Endothelial cell of umbilical vein (primary cell): ENCODE measurements at places on chromosomes 16 and 17.

GRCh38 chr16:19520861-19521331 lies 1.0 kb downstream of the GDE1 start:
- DNase-seq = peak; percentile 73

GRCh38 chr16:51049678-51050376 lies 101.2 kb downstream of the SALL1 start:
- DNase-seq = no peak

DNA sequence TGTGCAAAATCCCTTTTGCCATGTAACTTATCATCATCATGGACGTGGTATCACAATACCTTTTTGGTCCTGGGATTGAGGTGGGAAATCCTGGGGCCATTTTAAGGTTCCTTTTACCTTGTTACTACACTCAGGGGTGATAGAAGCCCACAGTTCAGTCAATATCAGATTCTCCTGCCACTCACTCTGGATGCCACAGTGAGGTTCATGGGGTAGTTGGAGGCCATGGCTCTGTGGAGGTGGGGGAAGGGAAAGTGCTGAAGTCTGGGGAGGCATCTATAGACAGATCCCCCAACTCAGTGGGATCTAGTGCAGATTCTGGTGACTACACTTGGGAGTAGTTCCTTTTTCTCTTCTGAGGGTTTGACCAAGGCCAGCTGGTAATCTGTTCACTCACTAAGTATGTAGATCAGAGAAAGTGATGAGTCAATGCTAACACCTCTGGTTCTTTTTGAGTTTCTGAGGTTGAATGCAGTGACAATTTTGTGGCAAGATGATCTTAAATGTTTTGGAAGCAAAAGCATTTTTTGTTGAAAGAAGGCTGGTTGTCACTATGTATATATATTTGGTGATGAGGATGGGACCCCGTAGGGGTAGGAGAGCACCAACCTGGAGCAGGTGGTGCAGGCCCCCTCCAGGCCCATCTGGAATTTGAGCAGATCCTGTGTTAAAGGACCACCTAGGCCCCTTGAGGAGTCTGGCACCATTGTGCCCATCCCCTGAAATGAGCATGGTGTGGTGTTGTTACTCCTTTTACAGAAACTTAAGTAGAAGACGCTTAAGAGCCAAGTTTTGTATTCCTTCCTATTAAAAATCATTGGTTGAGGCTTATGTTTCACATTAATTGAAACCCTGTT lies 18.8 kb upstream of the IRF8 start:
- DNase-seq = no peak

- DNase-seq = no peak
Observed at GRCh38 chr17:10249271-10250010, 51.0 kb upstream of the GAS7 start.

DNA sequence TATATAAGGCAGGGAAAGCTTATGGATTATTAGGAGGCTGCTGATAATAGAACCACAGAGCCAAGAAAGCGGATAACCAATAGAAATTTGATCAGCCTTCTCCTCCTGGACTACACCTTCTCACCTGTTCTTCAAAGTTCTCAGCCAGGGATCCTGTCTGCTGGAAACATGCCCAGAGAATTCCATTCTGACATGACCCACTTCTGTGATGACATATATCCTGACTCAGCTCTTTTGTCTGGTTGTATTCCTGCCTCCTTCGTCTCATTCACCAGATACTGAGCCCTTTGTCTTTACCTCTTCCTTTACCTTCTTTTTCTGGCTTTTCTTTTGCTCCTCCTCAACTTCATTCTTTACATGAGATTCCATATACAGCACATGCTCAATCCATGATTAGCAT lies 576.1 kb downstream of the CDH11 start:
- DNase-seq = no peak

DNA sequence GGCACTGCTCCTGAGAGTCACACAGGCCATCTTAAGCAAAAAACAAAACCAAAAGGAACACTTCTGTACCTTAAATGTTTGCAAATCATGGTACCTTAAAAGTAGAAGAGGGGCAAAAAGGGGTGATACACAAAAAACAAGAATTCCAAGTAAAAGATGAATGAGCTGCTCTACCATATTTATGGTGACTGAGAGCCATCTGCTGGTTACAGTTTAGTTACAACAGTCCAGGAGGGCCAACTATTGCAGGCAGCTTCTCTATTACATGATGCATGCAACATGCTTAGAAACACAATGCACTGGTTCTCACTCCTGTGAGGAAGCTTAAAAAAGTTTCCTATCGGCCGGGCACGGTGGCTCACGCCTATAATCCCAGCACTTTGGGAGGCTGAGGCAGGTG lies 53.5 kb downstream of the STX8 start:
- peak; percentile 52 for DNase-seq

DNA sequence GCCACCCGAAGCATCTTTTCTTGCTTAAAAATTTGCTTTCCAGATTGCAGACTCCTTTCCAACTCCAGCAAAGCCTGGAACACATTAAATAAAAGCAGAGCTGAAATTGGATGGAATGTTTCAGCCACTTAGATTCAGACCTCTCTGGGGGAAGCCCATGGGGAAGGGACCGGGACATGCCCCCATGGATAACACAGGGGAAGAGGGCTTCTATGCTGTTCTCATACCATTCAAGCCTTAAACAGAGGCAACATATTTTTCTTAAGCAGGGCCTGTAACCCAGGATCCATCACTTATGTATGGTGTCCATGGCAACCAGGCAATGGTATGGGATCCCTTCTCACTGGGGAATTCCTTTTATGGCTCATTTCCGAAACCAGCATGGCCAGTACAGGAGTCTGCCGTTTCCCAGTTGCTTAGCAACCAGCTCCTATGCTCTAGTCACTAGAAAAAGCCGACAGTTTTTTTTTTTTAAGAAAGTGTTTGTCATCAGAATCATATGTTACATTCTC lies 62.0 kb upstream of the MARCHF10 start:
- DNase-seq = no peak

- DNase-seq = no peak
Observed at GRCh38 chr17:43140396-43141332, 15.5 kb upstream of the BRCA1 start.

- DNase-seq = no peak
Observed at GRCh38 chr16:58194790-58195189, 3.1 kb downstream of the CSNK2A2 start.
